ENCODE measurements at places on chromosomes 4 and X. TPM values are rescaled to one million over a fixed set of nuclear protein-coding genes. Genes with fewer than 3 reads are reported as not detected.

DNA sequence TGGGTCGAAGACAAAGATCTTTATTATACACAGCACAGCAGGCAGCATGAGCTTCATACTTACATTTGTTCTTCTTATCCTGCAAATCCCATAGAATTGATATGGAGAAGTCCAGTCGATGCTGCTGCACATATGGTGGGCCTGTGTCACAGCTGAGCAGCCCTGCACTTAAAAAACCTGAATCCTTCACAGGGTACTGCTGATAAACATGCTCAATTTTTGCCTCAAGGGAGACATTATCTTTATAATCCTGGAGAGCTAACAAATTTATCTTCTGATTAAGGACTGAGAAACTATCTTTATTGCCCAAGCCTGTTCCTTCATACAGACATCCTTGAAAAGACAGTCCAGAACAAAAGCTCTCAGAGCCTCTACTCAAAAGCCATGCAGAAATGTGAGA lies 434.4 kb upstream of the FAM47C start:
- no peaks in the 10 kb centered on the region for H3K36me3 ChIP-seq
- no peak overlapping the region for H3K27ac ChIP-seq
- DNase-seq: no peak

GRCh38 chrX:108285356-108285755 lies 152.9 kb downstream of the COL4A6 start:
- DNase-seq: no peak
- H3K4me1 ChIP-seq: no peaks in the 10 kb centered on the region
- H3K27me3 ChIP-seq: no peaks in the 10 kb centered on the region
- no peaks in the 10 kb centered on the region for H3K36me3 ChIP-seq

GRCh38 chr4:83503974-83504373 lies 19.1 kb upstream of the ABRAXAS1 start:
- H3K27me3 ChIP-seq: no peaks in the 10 kb centered on the region
- H3K4me3 ChIP-seq: no peak overlapping the region
- H3K4me1 ChIP-seq: no peaks in the 10 kb centered on the region

DNA sequence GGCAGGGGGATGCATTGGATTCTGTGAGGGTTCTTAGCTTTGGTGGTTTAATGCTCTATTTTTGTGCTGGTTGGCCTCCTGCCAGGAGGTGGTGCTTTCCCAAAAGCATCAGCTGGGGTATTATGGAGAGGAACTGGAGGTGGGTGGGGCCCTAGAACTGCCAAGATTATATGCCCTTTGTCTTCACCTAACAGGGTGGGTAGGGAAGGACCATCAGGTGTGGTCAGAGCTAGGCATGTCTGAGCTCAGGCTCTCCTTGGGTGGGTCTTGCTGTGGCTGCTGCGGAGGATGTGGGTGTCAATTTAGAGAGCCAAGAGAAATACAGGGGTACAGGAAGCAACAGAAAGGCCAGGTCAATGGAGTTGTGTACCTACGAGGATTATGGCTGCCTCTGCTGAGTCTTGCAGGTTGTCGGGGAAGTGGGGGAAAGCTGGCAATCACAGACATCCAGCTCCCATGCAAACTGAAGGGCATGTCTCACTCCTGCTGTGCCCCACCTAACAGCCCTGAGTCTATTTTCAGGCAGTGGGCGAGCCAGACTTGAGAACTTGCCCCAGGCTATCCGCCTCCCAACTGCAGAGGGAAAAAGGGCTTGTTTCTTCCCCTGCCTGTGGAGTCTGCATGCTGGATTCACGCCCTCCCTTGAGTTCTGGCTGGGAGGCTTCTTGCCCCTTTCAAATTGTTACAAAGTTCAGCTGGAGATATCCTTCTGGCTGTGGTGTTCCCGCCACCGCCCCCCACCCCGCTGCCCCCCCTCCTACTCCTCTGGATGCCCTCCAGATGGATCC lies 212.0 kb downstream of the COMMD8 start:
- no peak overlapping the region for H3K27ac ChIP-seq
- no peak overlapping the region for H3K4me3 ChIP-seq
- no peak for DNase-seq
- no peaks in the 10 kb centered on the region for H3K36me3 ChIP-seq

DNA sequence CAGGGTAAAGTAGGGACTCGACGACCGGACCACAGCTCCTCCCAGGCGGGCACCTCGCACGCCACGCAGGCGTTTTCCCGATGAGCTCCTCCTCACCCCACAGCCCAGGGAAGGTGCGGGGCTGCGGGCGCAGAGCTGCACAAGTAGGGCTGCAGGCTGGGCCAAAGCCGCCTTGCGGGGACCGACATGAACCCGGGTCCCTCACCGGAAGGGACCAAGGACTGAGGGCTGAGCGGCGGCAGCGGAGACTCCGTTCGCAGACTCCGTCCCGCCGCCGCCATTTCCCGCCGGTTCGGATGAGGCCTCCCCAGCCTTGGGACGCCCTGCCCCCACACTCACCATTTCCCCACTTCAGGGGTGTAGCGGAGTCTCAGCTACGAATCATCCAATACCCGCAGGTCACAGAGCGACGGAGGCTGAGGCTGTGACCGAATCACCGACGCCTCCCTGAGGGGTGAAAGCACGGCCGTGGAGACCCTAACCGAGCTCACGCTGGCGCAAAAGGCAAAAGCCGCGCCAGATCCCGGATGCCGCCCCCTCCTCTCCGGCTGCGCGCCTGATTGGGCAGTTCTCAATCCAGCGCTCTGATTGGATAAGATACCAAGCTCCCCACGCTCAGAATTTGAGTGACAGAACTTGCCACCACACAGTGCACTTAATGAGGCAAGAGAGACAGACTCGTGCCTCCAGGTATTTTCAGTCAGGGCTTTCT lies at the start of gene ZNF732:
TSS of gene ZNF732 (minus strand) at position 506 of the 712 bp plus-strand sequence. CDS start at position 342, 164 bp downstream.
- peaks cover 14% of the 10 kb centered on the region for H3K4me1 ChIP-seq
- no peak within 1 kb of the TSS for H3K27ac ChIP-seq
- H3K36me3 ChIP-seq: no peaks in the 10 kb centered on the region
- no peak for DNase-seq

DNA sequence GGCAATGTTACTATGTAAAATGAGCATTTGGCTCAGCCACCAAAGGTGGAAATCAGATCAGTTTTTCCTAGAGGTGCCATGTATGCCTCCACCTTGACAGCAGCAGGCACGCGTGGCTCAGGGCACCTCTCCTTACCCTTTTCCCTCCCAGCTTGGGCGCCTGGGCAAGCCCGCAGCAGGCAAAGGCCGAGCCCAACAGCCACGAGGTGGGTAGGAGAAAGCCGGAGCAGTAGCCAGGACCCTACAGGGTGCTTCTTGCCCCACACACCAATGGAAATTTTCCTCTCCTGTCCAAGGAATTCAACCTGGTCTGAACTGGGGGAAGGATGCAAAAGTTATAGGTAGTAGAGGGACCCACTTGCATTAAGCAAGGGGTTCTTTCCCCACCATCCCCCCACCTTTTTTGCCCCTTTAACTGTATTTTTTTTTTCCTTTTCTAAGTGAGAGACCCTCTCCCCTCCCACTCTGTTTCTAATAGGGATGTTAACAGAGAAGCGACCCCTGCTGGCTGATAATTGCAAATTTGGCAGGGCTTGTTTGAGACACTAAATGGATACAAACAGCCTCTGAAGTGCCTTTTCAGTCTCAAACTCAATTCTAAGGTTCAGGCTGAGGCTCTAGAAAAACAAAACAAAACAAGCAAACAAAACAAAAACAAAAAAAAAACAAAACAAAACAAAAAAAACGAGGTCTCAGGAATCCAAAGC lies 895.1 kb downstream of the PCDH18 start:
- H3K4me1 ChIP-seq: no peaks in the 10 kb centered on the region
- H3K4me3 ChIP-seq: no peak overlapping the region
- H3K27ac ChIP-seq: no peak overlapping the region
- DNase-seq: no peak
- no peaks in the 10 kb centered on the region for H3K36me3 ChIP-seq

DNA sequence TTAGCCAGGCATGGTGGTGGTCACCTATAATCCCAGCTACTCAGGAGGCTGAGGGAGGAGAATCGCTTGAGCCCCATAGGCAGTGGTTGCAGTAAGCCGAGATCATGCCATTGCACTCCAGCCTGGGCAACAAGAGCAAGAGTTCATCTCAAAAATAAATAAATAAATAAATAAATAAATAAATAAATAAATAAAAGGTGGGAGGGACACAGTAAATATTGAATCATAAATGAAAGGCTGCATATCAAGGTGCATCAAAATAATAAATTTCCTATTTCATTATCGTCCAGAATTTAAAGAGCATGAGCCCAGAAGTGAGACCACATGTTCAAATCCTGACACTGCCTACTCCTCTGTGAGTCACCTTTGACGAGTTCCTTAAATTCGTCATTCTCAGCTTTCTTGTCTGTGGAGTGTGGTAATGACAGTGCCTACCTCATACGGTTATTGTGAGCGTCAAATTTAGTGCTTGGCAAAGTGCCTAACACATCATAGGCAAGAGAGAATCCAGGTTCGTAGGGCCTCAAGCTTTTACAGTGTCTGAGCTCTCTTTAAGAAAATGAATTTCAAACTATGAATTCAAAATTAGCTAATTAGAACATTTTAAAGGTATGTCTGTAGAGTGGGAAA lies 49.9 kb downstream of the IL15 start:
- H3K4me1 ChIP-seq: peaks cover 13% of the 10 kb centered on the region
- H3K27ac ChIP-seq: peak overlapping the region; percentile 35
- DNase-seq: no peak

DNA sequence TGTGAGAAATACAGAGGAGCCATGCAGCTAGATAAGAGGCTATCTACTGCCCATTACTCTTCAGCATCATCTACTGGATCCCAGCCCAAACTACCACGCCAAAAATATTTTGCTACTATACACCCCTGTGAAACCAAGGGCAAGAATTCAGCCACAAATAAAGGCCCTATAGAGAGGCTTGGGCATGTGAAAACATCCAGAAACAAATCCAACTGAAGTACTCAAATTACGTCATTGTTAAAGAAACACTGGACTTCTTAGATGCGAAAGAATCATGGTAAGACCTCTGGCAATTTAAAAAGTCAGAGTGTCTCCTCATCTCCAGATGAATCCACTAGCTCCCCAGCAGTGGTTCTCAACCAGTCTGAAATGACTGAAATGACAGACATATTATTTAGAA lies 12.8 kb downstream of the NDST3 start:
- H3K4me1 ChIP-seq: no peaks in the 10 kb centered on the region
- H3K27ac ChIP-seq: no peak overlapping the region
- no peak for DNase-seq

- no peak overlapping the region for H3K27ac ChIP-seq
- no peaks in the 10 kb centered on the region for H3K36me3 ChIP-seq
- DNase-seq: no peak
- no peak overlapping the region for H3K4me3 ChIP-seq
- no peaks in the 10 kb centered on the region for H3K4me1 ChIP-seq
These were observed 471.6 kb downstream of the DTHD1 start for GRCh38 chr4:36753048-36753447.

DNA sequence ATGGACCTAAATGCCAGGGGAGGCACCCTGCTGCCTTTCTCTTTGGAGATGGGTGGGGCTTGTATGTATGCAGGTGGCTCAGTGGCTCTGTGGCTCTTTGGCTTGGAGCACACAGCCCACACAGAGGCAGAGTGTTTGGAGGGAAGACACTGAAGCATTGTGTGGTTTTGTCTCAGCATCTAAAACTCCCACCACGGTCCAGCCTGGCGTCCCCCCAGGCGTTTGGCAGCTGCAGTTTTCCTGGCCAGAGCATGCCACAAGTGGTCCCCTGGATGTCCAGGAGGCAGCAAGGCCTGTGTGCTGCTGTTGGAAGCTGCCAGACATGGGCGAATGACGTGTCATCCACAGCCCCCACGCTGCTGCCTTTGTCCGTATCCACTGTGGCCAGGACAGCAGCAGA lies 32.2 kb upstream of the PSAPL1 start:
- no peak overlapping the region for H3K4me3 ChIP-seq
- DNase-seq: no peak
- no peaks in the 10 kb centered on the region for H3K4me1 ChIP-seq
- H3K27me3 ChIP-seq: no peaks in the 10 kb centered on the region
- no peak overlapping the region for H3K27ac ChIP-seq

The ETDB gene
- total RNA-seq: not detected

The SPATA4 gene
- not detected for total RNA-seq

The C4orf50 gene
- total RNA-seq: 0.04 TPM
